Cortex of kidney (tissue), 1 donor: ENCODE measurements at places on chromosomes 7 and 10.

DNA sequence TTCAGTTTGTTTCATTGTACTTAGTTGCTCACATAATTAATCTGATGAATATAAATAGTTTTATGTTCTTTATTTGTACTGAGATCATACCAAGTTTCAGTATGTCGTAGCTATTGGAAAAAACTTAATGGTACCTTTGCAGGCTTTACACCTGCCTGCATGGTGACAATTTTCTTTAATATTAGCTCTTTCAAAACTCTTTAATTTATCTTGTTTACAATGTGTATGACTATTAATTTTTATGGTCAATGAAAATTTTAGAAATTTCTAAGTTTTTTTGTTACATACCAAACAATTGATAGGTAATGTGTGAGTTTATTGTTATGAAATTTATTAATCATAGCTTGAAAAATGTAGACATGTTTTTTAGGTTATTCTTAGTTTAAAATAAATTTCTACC is 4.0 kb downstream of the DYNC2I1 start:
- DNase-seq: no peak

GRCh38 chr7:6218329-6218728 is 54.1 kb downstream of the CYTH3 start:
- no peak for DNase-seq

DNA sequence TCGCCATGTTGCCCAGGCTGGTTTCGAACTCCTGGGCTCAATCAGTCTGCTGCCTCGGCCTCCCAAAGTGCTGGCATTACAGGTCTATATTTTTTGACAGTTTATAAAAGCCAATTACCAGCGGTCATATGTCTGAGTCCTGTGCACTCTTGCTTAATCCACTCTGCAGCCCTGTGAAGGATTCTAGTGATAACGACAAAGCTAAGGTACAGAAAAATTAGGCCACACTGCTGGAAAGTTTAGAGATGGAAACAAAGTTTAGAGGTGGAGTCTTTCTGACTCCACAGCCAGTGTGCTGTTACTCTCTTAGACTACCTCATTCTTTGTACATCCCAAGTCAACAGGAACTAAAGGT is 707 bp downstream of the PTER start:
- DNase-seq: no peak

DNA sequence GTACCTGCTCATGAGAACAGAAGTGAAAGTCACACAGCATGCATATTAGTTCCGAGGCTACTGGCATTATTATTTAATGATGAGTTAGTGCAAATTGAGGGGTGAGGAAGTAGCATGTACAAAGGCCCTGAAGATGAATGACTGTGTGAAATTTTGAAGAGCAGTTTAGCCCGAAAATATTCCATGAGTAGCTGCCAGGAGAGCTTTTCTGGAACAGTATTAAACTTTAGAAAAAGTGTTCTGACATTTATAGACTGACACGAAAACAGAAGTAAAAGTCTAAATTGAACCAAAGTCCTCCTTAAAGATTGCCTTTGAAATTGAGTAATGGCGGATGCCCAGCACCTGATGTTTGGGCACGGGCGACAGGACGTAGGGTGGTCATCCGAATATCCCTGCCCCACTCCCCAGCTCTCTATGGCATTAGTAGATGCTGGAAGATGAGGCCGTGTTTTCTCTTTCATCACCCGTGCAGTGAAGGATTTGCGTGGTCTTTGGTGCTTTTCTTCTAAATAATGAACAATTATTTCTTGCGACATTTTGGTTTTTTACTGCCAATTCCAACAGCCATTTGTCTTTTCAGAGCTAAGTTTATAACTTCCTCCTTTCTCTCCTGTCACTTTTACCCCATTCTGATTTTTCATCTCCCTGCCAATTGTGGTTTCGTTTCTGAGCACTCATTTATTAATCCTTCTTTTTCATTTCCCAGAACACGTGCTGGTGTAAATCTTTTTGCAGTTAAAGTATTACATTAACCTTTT is 192.6 kb downstream of the MGMT start:
- DNase-seq: no peak

- no peak for DNase-seq
These were observed 226.5 kb downstream of the GATA3 start for GRCh38 chr10:8280946-8281345.

DNA sequence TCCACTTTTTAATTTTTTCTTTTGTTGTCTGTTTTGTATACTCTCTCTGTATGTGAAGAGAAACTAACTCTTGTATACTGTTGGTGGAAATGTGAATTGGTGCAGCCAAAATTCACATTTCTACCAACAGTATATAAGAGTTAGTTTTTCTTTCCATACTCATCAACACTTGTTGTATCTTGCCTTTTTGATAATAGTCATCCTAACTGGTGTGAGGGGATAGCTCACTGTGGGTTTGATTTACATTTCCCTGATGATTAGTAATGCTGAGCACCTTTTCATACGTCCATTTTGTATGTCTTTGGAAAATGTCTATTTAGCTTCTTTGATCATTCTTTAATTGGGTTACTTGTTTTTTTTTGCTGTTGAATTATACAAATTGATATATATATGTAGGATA is 375.5 kb upstream of the IGFBP3 start:
- DNase-seq: no peak

GRCh38 chr7:91082852-91083495 is 181.3 kb upstream of the FZD1 start:
- DNase-seq: no peak

DNA sequence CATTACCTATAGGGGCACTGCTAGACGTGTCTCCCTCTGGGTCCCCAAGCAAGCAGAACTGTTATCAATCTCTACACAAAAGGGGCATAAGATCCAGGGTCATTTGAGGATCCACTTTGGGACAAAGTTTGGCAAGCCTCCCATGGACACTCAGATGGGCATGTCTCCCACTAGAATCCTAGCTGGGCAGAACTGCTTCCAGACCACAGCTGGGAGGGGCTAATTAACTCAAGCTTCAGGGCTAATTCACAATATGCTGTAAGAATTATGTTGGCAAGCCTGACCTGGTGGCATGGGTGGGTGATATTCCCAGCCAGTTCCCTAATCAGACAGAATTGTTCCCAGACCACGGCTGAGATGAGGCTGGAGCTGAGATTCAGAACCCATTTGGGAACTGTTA is 738.4 kb upstream of the FZD8 start:
- no peak for DNase-seq

- no peak for DNase-seq
These were observed 9.1 kb downstream of the ADCY1 start for GRCh38 chr7:45583296-45583695.

DNA sequence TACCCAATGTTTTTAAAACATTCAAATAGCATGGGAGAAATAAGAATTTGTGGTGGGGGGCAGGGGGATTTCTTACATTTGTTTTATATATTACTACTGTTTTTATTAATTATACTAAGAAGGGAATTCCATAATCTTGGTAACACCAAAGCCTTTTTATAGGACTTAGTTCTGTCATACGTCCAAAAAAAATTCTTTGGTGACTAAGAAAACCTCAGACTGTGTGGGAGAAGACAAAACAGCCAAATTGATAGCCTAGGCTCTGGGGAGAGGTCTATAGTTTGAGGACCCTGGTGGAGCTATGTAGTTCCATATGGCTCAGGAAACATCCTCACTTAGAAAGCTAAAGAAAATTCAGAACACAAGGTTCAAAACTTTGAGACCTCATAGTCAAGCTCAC is 23.4 kb downstream of the ACSM6 start:
- DNase-seq: no peak

DNA sequence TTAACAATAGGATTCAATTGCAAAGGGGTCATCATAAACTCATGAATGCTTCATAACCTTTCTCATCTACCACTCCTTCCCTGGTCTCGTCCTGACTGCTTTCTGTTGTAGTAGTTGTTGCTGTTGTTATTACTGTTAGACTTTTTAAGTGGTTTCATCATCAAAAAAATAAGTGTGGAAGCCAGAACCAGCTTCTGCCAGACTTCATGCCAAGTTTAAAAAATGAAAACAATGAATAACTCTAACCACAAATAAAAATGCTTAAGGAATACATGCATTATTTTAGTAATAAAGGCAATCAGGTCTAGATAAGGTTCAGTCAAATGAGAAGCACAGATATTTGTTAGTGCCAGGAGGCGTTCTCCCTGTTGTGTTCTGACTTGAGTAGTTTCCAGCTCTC is 85.4 kb downstream of the PCLO start:
- no peak for DNase-seq

DNA sequence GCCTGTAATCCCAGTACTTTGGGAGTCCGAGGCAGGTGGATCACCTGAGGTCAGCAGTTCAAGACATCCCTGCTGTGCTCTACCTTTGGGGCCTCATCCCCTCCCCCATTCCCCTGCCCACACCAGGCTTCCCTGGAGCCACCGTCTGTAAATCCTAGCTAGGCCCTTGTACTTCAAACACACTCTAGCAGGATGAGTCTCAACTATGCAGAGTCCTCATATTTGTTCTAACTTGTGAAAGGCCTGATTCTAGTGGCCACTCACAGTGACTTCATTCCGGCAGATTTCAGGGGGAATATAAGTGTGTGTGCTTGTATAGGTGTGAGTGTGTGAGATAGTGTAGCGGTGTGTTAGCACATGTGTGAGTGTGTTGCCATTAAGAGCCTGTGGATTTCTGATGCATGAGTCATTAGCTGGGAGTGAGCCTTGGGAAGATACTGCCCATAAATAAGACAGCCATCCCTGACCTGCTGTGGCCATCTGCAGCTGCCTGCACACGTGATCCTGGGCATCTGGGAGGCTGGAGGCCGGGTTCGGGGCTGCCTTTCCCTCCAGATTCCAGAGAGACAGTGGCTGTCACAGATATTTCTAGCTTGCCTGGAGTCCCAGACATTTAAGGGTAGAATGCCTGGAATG is 1.7 kb upstream of the NEURL1 start:
- no peak for DNase-seq

GRCh38 chr7:151081170-151082101 is 827 bp upstream of the FASTK start:
- no peak for DNase-seq

DNA sequence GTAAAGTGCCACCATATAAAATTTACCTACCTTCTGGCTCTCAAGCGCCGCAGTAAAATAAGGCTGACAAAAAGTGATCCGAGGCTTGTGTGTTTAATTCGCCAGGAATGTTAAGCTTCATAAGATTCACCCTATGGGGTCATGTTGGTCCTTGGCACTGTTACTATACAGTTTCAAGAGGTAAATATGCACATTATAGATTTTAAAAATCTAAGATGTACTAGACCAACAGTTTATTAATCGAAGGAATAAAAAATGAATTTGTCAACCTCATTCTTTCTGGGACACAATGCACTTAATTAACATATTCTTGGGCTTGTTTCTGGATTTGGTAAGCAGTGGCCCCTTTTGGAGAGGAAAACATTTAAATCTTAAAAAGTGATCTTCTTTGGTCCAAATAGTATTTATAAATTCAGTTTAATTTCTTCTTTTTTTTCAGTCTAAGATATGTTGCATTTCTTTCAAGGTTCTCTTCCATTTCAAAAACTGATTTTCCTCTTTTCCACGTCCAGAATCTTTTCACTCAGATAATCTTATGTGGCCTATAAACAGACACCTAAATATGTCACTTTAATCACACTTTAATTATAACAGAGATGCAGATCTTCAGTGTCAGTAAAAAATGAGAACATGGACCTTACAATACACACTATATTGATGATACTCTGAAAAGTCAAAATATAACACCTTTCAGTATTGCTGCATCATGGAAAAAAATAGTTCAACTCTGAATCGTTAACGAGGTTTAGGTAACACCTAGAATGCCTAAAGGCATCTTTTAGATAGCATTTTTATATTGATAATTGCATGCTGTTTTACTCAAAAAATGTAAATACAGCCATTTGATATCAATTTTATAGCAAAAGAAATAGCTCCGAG is 3.8 kb upstream of the SKIDA1 start:
- DNase-seq: no peak

DNA sequence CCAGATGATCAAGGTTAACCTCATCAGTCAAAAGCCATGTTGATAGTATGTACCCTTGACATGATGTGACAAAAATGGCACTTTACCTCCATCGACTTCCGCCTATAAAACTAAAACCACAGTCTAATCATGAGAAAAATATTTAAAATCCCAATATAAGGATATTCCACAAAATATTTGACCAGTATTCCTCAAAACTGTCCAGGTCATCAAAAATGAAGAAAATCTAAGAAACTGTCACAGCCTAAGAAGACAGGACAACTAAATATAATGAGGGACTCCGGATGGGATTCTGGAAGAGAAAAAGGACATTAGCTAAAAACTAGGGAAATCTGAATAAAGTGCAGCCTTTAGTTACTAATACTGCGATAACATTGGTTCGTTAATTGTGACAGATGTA is 67.6 kb downstream of the XPNPEP1 start:
- DNase-seq: no peak

GRCh38 chr7:32930378-32930777 is 26.9 kb upstream of the FKBP9 start:
- no peak for DNase-seq

DNA sequence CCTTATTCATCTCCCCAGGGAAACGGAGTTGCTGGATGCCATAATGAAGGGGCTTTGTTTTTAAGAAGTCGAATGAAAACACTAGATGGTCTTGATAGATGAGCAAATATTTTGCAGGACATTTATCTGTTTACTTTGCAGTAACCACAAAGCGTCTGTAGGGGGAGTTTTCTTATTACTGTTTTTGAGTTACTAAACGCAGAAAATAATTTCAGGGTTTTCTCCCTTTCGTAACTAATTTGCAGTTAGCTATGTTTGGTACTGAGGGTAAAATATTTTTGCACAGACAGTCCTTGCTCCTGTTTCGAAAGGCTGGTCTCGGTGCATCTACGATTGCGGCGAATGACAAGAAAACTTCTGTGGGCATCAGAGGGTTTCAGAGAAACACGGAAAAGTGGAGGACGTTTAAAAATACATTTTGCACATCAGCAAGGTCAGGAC is 505.6 kb upstream of the MKI67 start:
- no peak for DNase-seq

DNA sequence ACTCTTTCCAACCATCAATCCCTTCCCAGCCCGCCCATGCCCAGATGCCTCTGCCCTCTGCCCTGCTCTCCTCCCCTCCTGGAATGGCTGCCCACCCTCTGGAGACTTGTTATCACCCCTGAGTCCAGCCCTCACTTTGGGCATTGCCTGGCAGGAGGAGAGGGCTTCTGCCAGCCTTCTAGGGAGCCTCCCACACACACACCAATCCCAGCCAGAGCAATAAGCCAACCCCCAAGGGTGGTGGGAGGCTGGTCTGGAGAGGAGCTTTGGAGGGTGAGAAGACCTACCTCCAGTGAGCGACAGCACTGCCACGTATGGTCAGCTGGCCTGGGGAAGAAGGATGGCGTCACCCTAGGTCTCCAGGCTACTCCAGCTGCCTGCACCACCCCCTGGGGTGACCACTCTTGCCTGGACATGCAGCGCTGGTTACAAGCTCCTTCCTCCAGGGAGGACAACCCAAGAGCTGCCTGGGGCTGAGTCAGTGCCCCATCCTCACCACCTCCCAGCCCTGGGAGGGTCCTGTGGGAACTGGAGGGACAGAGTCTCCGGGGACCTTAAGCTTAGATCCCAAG is 8.4 kb downstream of the C10orf105 start:
- DNase-seq: no peak

GRCh38 chr7:19090526-19090925 is 26.9 kb downstream of the TWIST1 start:
- no peak for DNase-seq
